ENCODE measurements at places on chromosomes 4 and X.

DNA sequence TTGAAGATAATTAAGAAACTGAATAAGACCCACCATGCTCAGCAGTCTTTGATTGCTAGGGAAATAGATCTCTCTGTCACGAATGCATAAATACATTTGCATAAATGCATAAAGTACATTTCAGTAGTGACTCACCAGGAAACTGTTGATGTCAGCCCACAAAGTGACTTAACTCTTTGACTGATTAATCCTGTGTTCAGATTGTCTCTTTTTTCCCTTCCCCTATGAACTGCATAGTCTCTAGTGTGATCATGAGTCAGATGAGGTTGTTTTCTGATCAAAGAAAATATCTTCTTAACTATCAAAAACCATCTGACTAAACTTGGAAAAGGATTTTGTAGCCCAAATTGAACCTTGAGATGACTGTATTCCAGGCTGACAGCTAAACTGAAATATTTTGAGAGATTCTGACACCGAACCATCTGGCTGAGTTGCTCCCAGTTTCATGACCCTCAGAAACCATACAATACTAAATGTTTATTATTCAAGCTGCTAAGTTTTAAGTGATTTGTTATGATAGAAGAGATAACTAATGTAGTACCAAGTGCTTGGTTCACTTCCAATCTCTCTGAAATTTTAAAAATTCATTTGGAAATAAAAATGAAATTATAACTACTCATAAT lies 1381.5 kb upstream of the AGA start:
- no peak for DNase-seq

DNA sequence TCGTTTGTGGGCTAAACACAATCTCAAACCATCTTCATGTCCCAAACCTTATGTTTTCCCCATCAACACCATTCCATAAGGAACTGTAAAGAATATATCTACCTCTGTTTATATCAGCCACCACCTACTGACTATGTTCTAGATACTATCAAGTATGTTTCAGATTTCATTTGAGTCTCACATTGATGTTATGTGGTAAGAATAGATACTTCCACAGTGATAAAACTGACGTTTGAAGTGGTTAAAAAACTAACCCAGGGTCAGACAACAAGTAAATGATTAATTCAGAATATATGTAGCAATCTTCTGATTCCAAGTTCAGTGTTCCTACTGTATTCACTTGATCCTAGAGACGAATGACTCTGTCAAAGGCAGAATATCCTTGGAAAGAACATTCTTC lies 156.8 kb upstream of the RASGEF1B start:
- DNase-seq: no peak

DNA sequence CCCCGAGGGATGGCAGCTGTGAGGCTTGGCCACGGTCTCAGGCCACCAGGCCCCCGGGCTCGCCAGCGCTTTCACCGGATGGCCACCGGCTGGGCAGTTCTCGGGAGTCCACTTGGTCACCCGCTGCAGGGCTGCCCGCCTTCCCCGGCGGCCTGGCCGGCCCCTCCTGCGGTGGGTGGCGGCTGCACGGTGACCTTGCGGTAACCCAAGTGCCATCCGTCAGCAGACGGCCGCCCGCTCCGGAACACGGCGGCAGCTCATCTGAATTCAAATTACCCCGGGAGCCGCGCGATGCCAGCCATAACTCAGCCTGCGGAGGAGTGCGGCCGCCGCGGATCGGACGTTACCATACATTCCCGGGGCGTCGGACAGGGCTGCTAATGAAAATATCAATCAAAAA lies 60.7 kb downstream of the FAM53A start:
- DNase-seq: no peak

GRCh38 chr4:174926958-174927357 lies 8.8 kb downstream of the ADAM29 start:
- DNase-seq: no peak

GRCh38 chr4:180059216-180059881 lies 2183.9 kb upstream of the TENM3 start:
- no peak for DNase-seq
